ENCODE measurements at places on chromosomes 16 and 17. TPM values are rescaled to one million over a fixed set of nuclear protein-coding genes. Genes with fewer than 3 reads are reported as not detected.

GRCh38 chr16:70553645-70554044, 30.0 kb downstream of the SF3B3 start:
- H3K4me1 ChIP-seq: peaks cover 7% of the 10 kb centered on the region
- no peaks in the 10 kb centered on the region for H3K27me3 ChIP-seq
- DNase-seq: no peak
- no peak overlapping the region for H3K4me3 ChIP-seq
- H3K36me3 ChIP-seq: peaks cover 73% of the 10 kb centered on the region

PCGF2 gene
- total RNA-seq: 31.9 TPM

GRCh38 chr16:83627996-83628395, 179.8 kb upstream of the HSBP1 start:
- peaks cover 8% of the 10 kb centered on the region for H3K27me3 ChIP-seq
- DNase-seq: no peak
- H3K27ac ChIP-seq: no peak overlapping the region
- no peaks in the 10 kb centered on the region for H3K36me3 ChIP-seq

BICDL2 gene
- 35.0 TPM for total RNA-seq

DNA sequence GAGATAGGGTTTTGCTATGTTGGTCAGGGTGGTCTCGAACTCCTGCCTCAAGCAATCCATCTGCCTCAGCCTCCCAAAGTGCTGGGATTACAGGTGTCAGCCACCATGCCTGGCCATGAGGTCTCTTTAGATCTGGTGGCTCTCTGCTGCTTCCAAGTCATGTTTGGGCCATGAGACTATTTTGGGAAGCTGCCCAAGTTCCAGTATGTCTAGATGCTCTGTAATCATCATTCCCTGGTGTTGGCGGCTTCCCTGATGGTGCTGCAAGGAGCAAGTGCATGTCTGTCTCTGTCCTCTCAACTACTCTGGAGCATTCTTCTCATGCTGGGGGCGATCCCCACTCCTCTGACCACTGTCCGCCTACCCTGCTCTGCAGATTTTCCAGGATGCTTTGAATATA, 6.4 kb upstream of the ODF4 start:
- H3K27me3 ChIP-seq: no peaks in the 10 kb centered on the region
- H3K27ac ChIP-seq: no peak overlapping the region
- H3K4me3 ChIP-seq: no peak overlapping the region

OR1A1 gene
- not detected for total RNA-seq

DNA sequence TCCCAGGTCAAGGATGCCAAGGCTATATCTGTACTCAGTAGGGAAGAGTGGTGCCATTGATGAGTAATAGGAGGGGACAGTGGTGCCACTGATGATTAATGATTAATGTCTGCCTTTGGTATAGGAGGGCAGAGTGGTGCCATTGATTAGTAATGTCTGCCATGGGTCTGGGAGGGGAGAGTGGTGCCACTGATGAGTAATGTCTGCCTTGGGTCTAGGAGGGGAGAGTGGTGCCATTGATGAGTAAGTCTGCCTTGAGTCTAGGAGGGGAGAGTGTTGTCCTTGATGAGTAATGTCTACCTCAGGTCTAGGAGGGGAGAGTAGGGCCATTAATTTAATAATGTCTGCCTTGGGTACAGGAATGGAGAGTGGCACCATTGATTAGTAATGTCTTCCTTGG, 507.8 kb upstream of the EEF2KMT start:
- H3K4me3 ChIP-seq: no peak overlapping the region
- H3K27me3 ChIP-seq: no peaks in the 10 kb centered on the region
- DNase-seq: no peak
- no peak overlapping the region for H3K27ac ChIP-seq
- no peaks in the 10 kb centered on the region for H3K36me3 ChIP-seq

DNA sequence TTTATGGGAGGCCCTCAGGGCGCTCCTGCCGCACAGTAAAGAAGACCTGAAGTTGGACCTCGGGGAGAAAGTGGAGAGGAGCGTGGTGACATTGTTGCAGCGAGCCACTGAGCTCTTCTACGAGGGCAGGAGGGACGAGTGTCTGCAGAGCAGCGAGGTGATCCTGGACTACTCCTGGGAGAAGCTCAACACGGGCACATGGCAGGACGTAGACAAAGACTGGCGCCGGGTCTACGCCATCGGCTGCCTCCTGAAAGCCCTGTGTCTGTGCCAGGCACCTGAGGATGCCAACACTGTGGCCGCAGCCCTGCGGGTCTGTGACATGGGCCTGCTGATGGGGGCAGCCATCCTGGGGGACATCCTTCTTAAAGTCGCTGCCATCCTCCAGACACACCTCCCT, 6.8 kb downstream of the KDM8 start:
- no peaks in the 10 kb centered on the region for H3K27me3 ChIP-seq
- H3K4me3 ChIP-seq: no peak overlapping the region
- DNase-seq: no peak
- H3K4me1 ChIP-seq: peaks cover 7% of the 10 kb centered on the region

- DNase-seq: no peak
- no peak overlapping the region for H3K4me3 ChIP-seq
- H3K4me1 ChIP-seq: no peaks in the 10 kb centered on the region
- no peaks in the 10 kb centered on the region for H3K36me3 ChIP-seq
- H3K27ac ChIP-seq: no peak overlapping the region
Observed at GRCh38 chr17:79137789-79138165, 63.2 kb downstream of the ENGASE start.

DNA sequence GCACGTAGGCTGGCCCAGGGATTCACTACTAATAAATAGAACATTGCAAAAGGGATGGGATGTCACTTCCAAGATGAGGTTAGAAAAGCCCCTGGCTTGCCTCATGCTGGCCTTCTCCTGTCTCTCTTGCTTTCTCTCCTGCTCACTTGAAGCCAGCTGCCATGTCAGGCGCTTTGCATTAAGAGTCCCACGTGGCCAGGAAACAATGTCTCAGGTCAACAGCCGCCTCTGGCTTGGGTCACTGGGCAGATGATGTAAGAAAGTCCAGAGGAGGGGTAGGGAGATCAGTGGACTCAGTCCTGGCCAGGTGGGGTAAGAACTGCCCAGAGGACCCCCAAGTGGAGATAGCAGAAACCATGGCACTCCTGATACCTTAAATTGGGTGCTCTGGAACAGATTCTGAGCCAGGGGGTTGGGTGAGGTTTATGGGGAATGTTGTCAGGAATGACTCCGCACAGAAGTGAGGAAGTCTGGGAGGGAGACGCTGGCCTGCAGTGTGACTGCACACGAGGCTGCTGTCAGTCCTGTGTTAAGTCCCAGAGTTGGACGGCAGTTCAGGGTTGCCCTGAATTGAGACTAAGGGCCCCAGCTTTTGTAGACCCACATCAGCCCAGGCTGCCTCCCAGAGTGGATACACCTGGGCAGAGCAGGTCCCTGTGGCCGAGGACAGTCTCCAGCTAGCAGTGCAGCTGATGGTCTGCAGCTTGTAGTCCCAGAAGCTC, 17.7 kb downstream of the C16orf82 start:
- H3K27ac ChIP-seq: no peak overlapping the region
- peaks cover 2% of the 10 kb centered on the region for H3K27me3 ChIP-seq
- no peak overlapping the region for H3K4me3 ChIP-seq
- no peaks in the 10 kb centered on the region for H3K4me1 ChIP-seq
- H3K36me3 ChIP-seq: no peaks in the 10 kb centered on the region
- no peak for DNase-seq

OR3A2 gene
- total RNA-seq: not detected

LGALS9B gene
- 48.7 TPM for total RNA-seq

DNA sequence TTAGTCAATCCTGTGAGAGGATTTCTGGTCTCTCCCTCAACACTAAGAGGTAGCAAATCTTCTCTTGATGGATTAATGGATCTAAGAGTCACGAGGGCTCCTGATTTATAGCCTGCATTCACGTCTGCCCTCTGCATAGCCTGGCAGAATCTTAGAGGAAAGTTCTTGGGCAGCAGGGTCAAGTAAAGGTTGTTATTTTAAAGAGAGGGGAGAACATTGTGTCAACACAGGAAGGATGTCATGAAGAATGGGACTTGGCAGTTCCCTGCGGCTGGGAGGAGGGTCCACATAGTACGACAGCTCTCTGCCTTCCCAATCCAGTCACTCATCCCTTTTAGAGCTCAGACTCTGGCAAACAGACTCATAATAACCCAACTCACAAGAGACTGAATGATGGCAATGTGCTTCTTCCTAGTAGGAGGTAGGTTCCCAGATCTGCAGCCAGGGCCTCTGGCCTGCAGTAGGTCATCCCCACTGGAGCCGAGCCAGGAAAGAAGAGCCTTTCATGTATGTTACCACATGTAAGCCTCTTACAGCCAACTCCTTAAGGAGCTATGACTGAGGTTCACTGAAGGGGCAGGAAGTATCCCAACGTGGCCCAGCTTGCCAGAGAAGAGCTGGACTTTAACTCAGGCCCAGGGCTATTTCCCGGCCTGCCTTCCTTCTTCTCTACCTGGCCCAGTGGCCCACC, 25.4 kb upstream of the RPTOR start:
- H3K27ac ChIP-seq: no peak overlapping the region
- H3K4me3 ChIP-seq: no peak overlapping the region
- H3K36me3 ChIP-seq: no peaks in the 10 kb centered on the region

- no peaks in the 10 kb centered on the region for H3K4me1 ChIP-seq
- DNase-seq: no peak
- H3K27me3 ChIP-seq: no peaks in the 10 kb centered on the region
- H3K36me3 ChIP-seq: no peaks in the 10 kb centered on the region
- H3K4me3 ChIP-seq: no peak overlapping the region
Observed at GRCh38 chr16:82400046-82400445, 226.7 kb upstream of the CDH13 start.

- H3K36me3 ChIP-seq: no peaks in the 10 kb centered on the region
- H3K27me3 ChIP-seq: no peaks in the 10 kb centered on the region
- peak; percentile 15 for DNase-seq
- H3K27ac ChIP-seq: no peak overlapping the region
Observed at GRCh38 chr16:82874271-82874670, 247.5 kb downstream of the CDH13 start.

DNA sequence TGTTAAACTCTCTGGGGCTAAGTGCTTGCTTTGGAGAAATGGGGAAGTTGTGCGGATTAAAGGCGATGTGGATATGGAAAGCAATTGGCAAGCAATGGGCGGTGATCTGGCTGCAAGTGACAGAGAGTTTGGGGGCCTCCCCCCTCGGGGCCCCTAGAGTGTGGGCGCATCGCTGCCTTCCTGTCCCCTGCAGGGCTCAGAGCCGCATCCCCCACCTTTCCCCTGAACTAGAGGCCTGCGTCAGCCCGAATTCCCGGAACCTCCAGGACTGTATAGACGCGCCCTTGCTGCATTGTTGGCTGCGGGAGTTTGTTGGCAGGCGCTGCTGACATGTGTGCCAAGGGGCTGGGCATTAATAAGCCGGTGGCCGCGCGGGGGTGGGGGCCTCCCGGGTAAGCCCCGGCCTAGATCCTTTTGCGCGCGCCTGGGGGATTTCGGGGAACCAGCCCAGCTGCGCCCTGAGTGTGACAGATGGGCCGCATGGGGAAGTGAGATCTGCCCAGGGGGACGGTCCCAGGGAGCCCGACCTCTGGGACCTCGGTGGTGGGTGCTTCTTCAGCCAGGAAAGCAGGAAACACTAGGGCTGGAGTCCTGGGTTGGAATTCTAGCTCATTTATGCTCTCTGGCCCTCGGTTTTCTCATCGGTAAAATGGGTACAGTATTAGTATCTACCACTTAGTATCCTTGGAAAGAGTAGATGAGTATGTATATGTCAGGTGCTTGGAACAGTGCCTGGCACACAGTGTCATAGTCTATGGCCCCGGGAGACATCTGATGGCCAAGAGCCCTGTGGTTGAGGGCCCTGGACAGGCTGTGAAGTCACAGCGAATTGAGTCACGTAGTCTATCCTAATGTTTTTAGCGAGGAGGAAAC, 1.0 kb downstream of the EEF2K start:
- H3K4me3 ChIP-seq: peak overlapping the region; percentile 86
- DNase-seq: peak; percentile 88
- peaks cover 59% of the 10 kb centered on the region for H3K4me1 ChIP-seq
- peak overlapping the region; percentile 87 for H3K27ac ChIP-seq
- no peaks in the 10 kb centered on the region for H3K27me3 ChIP-seq
- no peaks in the 10 kb centered on the region for H3K36me3 ChIP-seq

DNA sequence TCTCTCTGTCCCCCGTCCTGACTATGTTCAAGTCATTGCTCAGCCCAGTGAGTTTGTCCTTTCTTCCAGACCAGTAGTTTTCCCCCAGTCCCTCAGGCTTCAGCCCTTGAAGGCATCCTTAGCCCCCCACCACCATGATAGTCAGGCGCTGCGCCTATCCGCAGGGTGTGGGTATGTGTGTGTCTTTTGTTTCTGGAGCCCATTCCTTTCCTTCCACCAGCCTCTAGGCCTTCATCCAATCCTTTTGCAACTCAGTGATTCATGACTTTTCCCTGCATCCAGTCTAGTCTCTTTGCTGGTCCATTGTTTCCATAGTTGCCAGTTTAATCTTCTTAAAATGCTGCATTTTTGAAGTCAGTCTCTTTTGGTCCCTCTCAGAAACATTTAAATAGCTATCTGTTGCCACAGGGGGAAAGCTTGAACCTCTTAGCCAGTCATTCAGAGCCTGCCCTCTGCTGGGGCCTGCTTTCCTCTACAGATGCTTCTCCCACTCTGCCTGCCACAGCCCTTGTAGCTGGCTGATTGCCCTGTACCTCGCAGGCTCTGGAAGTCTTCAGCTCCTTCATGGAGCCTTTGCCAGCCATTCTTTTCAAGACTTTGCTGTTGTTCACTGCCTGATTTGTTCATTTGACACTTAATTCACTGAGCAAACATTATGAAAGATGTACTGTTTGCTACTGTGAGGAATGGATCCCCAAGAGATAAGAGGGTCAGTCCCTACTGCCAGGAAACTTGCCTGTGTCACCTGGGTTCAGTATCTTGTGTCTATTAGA, 55.9 kb upstream of the ADCY7 start:
- H3K4me1 ChIP-seq: peaks cover 52% of the 10 kb centered on the region
- H3K4me3 ChIP-seq: no peak overlapping the region
- peak; percentile 94 for DNase-seq
- no peaks in the 10 kb centered on the region for H3K27me3 ChIP-seq
- H3K27ac ChIP-seq: peak overlapping the region; percentile 25

- DNase-seq: peak; percentile 67
- H3K27ac ChIP-seq: peak overlapping the region; percentile 1
- H3K4me3 ChIP-seq: no peak overlapping the region
- peaks cover 16% of the 10 kb centered on the region for H3K4me1 ChIP-seq
Observed at GRCh38 chr17:74840989-74841666, 18.6 kb downstream of the GRIN2C start.

DNA sequence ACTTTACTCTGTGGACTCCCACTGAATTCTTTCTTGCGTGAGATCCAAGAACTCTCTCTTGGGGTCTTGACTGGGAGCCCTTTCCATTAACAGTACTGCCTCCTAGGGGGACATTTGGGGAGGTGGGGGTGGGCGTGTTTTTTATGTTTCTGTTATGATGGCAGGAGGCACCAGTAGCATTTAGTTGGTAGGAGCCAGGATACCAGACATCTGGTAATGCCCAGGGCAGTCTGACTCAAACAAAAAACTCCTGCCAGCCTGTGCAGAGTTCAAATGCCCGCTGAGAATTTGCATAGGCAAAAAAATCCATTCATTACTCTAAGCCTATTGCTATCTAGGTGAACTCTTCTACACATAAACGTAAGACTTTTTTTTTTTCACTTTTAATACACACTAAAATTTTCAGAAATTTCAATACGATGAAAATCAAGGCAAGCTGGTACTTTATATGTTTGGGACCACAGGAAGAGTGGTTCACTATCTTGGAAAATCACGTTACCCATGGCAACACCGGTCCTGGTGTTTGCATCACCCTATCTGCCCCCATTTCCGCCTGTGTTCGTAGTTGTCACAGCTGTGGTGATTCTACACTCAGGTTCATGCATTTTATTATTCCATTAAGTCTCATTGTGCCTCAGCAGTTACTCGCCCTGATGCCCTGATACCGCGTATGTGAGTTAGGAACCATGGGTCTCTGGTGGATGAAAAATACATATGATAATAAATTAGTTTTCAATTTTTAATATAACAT, 121.1 kb upstream of the XYLT1 start:
- H3K27me3 ChIP-seq: no peaks in the 10 kb centered on the region
- no peaks in the 10 kb centered on the region for H3K4me1 ChIP-seq
- H3K27ac ChIP-seq: no peak overlapping the region
- H3K36me3 ChIP-seq: no peaks in the 10 kb centered on the region
- no peak for DNase-seq

All from stomach (tissue), 19 donors.